Fibroblast of villous mesenchyme (primary cell): ENCODE measurements at places on chromosomes 5 and 9. TPM values are rescaled to one million over a fixed set of nuclear protein-coding genes. Genes with fewer than 3 reads are reported as not detected.
A peak's percentile ranks its signal among the peaks of the same experiment; 100 is the strongest.

The OTP gene
- total RNA-seq, result not detected in 2 replicates

The PLCXD3 gene
- total RNA-seq, result 0.32 and 0.43 TPM in 2 replicates

DNA sequence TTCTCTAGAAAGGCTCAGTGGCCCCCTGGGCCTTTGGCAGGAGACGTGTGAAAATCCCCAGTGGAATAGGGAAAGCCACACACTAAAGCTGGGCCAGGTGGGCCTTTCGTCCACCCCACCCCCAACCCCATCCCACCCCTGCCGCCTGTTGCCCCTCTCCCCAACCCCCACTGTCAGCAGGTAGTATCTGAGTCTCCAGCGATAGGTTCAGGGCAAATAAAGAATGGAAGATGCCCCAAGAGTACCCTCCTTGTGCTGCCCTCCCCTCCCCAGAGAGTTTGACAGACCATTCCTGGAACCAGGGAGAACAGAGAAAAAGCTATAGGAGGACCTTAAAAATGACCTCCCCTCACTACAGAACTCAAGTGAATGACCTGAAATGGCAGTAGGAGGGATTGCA lies 36.7 kb upstream of the UBE2D2 start:
- no peak for DNase-seq

GRCh38 chr5:152058267-152058666 lies 133.6 kb upstream of the GLRA1 start:
- no peak for DNase-seq

- DNase-seq, result no peak
Measured at GRCh38 chr5:133377736-133378135, 234.6 kb downstream of the FSTL4 start.

DNA sequence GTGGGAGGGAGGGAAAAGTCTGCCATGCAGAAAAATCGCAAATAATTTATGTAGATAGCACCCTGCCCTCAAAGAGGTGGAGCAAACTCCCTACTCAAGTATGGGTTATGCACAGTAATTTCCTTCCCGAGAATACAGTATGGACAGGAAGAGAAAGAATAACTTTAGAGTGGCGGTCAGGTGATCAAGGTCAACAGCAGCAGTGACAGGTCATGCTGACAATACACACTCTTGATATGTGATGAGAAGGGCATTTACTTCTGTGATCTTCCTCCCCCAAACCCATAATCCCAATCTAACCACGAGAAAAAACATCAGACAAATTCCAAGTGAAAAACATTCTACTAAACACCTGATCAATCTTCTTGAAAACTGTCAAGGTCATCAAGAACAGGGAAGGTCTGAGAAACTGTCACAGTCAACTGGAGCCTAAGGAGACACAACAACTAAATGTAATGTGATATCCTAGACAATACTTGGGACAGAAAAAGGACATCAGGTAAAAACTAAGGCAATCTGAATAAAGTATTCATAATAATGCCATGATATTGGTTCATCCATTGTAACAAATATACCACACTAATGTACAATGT lies 11.7 kb downstream of the BICD2 start:
- no peak for DNase-seq

DNA sequence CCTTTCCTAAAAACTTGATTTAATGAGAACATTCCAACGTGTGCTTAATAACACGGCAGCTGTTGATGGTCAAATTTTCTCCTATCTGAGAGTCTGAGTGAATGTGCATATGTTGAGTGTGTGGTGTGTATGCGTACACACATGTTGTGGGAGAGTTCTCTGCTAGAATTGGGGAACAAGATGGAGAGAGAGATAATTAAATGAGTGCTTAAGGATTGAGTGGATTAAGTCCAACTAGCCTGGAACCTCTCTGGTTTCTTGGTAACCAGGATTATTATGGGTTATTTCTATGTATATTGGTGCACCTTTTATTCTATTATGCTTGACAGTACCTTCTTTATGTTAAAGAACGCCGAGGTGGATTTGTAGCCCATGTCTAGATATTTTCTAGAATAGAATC lies 36.4 kb upstream of the TNFAIP8 start:
- no peak for DNase-seq

GRCh38 chr9:94586814-94587213 lies 6.8 kb downstream of the FBP2 start:
- no peak for DNase-seq

GRCh38 chr5:141646026-141646425 lies 5.2 kb downstream of the FCHSD1 start:
- no peak for DNase-seq

DNA sequence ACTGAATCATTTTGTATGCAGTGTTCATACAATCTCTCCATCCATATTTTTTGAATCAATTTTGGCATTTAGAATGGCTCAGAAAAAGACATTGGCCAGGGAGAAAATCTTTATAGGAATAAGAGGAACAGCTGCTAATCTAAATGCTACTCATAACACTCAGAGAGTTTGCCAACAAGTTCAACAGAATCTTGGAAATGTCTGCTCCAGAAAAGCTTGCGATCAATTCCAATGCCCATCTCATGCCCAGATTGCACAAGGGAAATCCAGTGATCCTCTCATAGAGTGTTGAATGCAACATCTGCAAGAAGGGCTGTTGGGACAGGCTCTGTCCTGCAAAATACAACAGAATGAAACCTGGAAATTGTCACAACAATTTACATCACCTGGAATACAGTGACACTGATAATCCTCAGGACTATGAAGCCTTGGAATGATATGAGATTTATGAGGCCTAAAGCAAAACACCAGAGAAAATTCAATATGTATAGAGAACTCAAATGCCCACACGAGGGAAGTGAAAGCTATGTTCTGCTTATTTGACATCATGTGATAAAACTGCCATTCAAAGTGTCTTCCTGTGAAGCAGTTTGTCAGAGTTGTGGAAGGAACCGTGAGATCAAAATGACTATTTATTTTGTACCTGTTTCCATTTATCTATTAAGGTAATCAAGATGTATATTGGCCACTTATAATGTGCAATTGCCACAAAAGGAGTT lies 190.1 kb downstream of the PARP8 start:
- DNase-seq, result no peak

DNA sequence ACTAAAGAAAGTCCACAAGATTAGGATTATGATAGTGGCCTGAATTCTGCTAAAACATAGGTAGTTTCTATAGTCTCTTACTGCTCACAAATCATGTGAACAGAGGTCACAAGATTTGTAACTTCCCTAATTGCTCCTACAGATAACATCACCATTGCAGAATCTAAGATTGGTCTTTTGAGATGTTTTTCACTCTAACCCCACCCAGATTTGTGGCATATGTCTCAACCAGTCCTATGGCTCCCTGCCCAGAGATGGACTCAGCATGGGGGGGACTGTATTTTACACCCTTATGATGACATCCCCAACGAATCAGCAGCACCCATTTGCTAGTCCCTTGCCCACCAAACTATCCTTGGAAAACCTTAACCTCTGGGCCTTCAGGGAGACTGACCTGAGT lies 1046.2 kb downstream of the CDH12 start:
- no peak for DNase-seq

DNA sequence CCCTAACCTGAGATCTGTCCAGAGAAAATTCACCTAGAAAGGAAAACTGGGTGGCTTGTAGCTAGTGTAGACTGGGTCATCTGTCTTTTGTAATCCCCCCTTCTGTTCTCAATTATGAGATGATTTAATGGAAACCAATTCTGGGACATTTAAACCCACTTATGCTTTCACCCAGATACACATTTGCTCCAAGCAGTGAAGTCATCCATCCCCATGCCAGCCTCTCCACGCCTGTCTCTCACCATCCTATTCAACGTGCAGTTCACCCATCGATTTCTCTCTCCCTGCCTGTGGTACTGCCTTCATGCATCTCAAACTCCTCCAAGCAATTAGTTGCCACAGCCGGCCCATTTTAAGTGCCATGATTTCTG lies 1.8 kb downstream of the PHF19 start:
- DNase-seq, result no peak

GRCh38 chr9:4228606-4229005 lies 71.3 kb downstream of the GLIS3 start:
- peak; percentile 52 for DNase-seq

- no peak for DNase-seq
Measured at GRCh38 chr5:1235379-1235778, 10.2 kb downstream of the SLC6A18 start.

DNA sequence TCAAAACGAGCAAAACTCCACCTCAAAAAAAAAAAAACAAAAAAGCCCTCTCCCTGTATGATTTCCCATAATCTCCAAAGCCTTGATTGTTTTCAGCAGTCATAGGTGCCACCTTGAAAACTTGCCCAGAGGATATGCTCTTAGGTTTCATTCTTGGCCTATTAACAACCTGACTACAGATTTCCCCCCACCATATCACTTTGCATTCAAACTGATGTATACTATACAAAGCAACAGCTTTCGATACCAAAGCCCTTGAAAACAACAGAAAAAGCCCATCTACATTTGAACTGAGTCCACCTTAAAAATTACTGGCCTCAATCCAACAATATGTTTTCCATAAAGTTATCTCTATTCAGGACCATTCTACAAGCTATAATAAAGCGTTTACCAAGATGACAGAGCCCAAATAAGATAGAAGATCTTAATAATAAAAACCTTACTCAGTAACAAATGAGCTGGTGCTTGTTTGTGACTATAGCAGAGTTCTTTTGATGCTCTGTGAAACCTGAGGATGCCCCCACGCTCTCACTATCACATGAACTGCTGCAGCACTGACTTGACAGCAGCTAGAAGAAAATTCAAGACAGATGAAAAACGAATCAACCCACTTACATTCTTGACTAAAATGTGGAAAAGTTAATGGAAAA lies 44.4 kb downstream of the FNBP1 start:
- no peak for DNase-seq

DNA sequence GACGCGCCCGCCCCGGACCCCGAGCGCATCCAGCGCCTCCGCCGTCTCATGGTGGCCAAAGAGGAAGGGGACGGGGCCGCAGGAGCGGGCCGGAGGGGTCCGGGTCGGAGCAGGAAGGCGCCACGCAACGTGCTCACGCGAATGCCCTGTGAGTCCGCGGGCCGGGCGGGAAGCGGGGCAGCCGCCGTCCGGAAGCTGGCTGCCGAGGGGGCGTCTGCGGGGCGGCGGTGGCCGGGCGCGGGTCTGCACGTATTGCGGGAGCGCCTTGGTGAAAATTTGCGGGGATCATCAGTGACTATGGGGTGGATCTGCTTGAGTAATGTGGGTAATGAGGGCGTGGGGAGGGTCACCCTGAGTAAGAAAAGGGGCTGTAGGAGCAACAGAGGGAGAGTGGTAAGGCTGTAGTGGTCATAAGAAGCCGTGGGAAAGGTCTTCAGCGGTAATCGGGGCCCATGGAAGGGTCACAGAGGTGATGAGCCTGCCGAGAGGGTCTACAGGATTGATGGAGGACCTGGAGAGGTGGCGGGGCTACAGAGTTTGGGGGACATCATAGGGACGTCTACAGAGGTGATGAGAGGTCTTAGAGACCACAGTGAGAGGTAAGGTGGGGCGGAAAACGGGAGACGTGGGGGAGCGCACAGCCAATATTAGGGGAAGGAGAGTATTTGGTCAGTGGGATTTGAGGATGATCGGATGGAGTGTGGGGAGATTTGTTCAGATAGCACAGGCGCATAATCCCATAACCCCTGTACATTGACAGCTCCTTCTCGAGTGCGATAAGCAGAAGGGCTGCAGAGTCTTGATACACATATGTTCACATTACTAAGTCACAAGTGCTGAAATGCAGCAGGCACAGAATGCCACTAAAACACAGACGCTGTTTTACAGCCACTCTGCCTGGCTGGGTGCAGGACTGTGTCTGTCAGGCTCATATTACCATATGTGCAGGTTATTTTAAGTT lies 819 bp downstream of the LSM11 start:
- peak; percentile 25 for DNase-seq
